IPS DF 6.9 (cell line): ENCODE measurements at places on chromosomes 11 and 22.

- no peak for DNase-seq
These were observed 336.8 kb downstream of the KCNA4 start for GRCh38 chr11:29679996-29680395.

DNA sequence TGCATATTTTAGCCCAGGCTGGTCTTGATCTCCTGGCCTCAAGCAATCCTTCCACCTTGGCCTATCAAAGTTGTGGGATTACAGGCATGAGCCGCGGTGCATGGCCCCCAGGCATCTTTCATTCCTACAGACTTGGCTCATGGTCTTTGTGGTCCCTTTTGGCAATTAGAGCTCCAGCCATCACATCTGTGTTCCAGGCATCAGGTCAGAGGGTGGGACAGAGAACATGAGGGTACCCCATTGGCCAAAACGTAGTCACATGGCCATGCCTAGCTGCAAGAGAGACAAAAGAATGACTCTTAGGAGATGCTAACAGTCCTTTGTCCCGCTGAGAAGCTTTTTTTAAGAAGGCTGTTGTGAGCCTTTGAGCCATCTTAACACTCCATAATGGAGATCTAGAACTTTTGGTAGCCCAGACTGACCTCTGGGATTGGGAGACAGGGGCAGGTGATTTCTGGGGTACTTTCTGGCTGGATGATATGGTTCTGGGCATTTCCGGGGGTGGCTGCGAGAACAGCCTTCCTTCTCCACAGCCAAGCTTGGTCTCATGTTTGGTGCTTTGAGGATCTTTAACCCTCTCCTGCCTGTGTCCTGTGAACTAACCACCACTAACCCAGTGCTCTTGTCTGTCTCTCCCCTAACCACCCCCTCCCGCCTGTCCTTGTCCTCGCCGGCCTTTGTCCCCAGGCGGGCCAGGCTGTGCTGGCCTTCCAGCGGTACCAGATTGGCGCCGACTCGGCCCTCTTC, 18.4 kb upstream of the TAB1 start:
- no peak for DNase-seq

GRCh38 chr11:83680321-83680720, 394.2 kb upstream of the CCDC90B start:
- no peak for DNase-seq

DNA sequence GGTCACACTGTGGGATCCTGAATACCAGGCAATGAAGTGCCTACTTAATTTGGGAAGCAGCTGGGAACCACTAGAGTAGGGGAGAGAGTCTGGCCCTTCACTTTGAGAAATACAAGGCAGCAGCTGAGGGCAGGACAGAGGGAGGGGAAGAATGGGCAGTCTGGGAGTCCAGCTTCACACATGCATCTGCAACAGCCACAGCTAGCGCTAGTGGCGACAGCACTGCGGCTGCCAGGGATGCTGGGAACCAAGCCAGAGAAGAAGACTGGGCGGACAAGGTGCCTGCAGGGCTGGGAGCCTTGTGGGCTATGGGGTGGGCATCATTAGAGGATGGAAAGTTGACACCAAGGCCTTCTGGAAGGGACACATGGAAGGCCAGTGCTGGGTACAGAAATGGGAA, 15.8 kb downstream of the SCUBE2 start:
- DNase-seq, result no peak

GRCh38 chr22:39666926-39667325, 96.4 kb downstream of the CACNA1I start:
- no peak for DNase-seq

DNA sequence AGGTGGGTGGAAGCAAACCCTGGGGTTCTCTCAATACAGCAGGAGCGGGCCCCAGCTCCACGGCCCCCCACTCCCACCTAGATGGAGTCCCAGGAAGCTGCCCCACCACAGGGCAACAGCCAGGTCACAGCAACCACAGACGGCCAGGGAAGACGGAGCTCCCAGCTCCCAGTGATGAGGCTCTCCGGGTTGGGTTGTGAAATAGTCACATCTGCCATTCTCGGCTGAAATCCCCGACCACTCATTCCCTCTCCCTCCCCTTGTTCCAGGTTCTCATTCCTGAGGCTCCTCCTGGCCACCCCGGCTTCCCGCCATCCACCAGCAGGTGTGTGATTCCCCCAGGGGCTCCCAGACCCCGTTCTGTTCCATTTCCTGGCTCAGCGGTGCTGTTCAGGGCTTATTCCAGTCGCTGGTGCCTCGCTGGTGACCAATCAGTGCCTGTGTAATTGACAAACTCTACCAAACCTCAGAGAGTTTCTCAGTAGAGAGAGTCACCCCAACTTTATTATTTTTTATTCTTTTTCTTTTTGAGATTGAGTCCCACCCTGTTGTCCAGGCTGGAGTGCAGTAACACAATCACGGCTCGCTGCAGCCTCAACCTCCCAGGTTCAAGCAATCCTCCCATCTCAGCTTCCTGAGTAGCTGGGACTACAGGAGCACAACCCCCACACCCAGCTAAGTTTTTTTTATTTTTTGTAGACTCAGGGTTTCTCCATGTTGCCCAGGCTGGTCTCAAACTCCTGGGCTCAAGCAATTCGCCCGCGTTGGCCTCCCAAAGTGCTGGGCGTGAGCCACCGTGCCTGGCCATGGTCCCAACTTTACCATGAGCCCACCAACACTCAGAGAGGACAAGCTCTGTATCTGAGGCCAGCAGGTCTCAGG, 63.2 kb downstream of the SHANK2 start:
- DNase-seq, result no peak

DNA sequence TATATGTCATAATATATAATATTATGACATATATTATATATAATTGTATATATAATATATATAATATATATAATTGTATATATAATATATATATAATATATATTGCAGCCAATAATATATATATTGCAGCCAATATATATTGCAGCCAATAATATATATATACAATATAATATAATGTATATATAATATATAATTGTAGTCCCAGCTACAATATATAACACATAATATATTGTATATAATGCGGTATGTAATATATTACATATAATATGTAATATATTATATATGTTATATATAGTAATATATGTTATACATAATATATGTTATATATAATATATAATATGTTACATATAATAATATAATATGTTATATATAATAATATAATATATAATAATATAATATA, 5.8 kb upstream of the CELF1 start:
- no peak for DNase-seq
